ENCODE measurements at places on chromosomes 3 and 15. TPM values are rescaled to one million over a fixed set of nuclear protein-coding genes. Genes with fewer than 3 reads are reported as not detected.
A peak's percentile ranks its signal among the peaks of the same experiment; 100 is the strongest.

The ZNF385D gene
- total RNA-seq, result not detected

The PLSCR2 gene
- not detected for total RNA-seq

The FGD5 gene
- not detected for total RNA-seq

The VILL gene
- total RNA-seq, result 11.8 TPM

The CDCP1 gene
- 7.4 TPM for total RNA-seq

The RTP3 gene
- total RNA-seq, result not detected

The ILDR1 gene
- total RNA-seq, result 0.28 TPM

The MORC1 gene
- total RNA-seq, result not detected

DNA sequence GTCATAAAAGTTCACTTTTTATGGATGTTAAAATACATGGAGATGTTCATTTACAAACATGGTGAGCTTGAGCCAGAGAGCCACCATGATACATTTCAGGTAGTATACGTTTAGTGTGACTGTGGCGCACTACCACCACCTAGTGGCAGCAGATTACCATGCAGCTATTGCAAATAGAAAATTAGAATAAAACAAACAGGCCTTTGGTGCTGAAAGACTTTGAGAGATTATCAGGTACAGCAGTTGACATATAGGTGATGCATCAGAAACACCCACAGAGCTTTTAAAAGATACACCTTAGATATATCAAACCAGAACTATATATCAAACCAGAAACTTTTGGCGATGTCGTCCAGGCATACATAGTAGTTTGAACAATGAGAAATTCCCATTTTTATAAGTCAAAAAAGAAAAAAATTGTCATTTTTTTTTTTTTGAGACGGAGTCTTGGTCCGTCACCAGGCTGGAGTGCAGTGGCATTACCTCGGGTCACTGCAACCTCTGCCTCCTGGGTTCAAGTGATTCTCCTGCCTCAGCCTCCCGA lies 42.0 kb upstream of the ICE2 start:
- DNase-seq, result peak; percentile 65

GRCh38 chr3:124878561-124879336 lies 8.4 kb downstream of the ITGB5 start:
- DNase-seq, result no peak

DNA sequence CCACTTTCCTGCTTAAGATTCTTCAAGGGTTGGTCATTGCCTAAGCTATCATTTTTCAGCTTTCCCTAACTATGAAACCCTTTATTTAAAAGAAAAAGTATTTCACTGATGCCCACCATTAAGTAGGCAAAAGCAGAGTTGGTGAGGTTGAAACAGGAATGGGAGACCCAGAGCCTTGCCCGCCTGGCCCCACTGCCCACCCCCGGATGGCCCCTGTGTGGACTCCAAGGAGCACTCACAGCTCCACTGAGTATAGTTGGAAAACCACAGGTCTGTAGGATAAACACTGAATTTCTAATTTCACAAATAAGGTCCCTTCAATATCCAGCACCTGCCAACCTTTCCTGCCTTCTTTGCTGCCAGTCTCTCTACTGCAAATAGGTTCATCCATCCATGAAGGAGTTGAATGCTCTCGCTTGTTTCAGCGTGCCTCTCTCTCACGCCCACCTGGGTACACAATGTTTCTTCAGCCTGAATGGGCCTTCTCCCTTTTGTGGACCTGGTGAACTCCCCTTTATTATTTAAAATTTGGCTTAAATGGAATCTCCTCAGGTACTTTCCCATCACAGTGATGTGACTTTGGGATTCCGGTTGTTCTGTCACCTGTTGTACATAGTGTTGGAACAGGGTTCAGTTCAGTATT lies 8.7 kb upstream of the ACAP2 start:
- DNase-seq, result no peak

DNA sequence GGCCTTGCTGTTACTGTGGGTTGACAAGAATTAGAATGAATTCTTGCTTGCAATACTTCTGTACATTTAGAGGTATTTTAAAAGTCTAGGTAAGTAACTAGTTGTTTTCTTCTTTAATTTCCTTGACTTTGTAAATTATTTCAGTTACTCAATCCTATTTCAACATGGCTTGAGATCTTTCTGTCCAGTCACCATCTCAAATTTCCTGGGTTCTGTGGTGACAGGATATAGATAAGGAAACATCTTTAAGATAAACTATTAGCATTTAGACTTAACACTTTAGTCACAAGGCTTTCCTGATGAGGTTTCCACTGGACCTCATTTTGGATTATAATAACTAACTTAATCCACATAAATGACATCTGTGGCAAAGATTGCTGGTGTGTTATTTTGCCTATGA lies 195.9 kb upstream of the DPH6 start:
- no peak for DNase-seq

DNA sequence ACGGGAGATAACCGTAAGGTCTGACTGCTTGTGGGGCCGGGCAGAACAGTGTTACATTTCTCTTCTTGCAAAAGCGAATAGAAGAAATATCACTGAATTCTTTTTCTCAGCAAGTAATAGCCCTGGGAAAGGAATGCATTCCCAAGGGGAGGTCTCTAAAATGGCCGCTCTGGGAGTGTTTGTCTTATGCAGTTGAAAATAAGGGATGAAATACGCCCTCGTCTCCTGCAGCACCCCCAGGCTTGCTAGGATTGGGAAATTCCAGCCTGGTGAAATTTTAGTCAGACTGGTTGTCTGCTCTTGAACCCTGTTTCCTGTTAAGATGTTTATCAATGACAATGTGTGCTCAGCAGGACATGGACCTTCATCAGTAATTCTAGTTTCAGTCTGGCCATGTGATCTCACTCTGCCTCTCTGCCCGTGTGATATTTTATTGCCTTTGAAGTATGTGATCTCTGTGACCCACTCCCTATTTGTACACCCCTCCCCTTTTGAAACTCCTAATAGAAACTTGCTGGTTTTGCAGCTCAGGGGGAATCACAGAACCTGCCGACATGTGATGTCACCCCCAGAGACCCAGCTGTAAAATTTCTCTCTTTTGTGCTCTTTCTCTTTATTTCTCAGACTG lies 715.6 kb downstream of the ROBO1 start:
- DNase-seq, result no peak

DNA sequence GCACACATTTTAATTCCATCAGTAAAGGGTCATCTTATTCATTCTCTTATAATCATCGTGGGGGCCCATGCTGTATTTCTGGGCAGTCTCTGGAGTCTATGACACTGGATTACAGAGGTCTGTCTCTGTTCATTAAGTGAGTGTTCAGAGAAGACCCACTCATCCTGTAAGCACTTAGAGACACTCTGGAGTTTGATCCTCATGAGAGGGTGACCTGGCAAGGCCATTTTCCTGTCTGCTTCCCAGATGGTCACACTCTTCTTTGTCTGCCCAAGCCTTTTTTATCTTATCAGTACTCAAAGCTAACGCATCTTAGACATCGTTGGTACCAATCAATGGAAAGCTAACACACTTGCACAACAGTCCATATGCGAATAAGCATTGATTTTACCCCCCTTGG lies 333.1 kb downstream of the RORA start:
- no peak for DNase-seq

GRCh38 chr3:31305340-31305739 lies 227.4 kb upstream of the STT3B start:
- no peak for DNase-seq

DNA sequence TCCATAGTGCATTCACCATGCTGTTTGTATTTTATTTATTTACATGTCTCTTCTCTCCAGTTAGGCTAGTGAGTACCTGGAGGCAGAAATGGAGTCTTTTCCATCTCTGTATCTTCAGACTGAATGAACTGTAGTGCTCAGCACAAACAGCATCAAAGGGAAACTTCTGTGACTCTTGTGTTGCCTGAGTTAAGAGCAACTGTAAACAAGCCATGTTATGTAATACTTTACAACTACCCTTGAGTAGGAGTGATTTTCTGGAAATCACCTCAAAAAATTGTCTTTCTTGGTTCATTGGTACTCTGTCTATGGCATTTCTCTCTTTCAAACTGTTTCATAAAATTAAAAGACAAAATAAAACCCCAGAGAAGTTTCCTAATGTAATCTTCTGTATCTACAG lies 258.3 kb downstream of the CGGBP1 start:
- no peak for DNase-seq

DNA sequence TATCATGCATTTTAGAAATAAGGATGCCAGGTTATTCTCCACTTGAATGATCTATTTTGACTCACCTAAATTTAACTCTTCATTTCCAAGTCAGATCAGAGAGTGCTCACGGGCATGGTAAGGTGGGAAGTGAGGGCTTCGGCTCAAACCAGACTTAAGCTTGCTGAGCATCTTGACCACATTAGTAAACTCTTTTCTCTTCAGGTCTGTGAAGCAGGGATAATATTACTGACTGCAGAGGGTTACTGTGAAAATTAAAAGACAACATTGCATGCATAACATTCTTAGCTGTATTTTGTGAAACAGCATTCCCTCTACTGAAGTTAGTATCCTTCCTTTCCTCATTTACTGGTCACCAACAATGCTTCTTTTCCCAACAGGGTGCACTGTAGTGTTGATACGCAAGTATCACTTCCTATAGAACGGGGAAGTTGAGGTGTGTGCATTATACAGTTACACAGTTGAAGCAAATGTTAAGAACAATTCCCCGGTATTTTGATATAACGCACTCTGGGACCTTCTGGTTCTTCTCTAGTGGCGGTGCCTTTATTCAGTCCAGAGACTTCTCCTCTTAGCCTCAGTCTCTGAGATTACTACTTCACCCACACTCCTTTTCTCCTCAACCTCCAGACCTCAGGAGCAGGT lies 74.1 kb upstream of the MNS1 start:
- DNase-seq, result no peak

DNA sequence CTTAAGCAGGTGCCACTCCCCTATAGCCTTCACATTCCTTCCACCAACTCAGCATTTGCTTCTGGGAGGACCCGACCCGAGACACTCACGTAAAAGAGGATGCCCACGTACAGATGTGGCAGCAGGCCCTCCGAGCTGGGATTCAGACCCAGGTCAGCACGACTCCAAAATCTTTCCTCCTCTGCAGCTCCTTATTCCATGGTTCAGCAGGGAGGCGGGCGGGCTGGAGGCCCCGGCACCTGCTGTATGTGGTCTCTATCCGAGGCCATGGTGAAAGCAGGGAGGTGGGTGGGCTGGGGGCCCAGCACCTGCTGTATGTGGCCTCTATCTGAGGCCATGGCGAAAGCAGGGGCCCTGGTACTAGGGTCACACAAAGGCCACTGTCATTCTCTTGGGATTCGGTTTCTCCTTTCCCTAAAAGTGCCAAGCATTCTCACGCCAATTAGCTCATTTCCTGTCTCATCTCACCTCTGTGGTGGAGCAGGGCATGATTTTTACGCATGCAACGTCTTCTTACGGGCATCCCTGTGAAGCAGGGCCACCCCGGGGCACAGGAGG lies 5.9 kb upstream of the MUC4 start:
- DNase-seq, result no peak

GRCh38 chr3:117399311-117400078 lies 689.9 kb downstream of the TUSC7 start:
- no peak for DNase-seq

- DNase-seq, result no peak
Observed at GRCh38 chr15:88756921-88757320, 46.3 kb upstream of the ACAN start.

GRCh38 chr3:169264711-169265110 lies 398.8 kb downstream of the MECOM start:
- DNase-seq, result no peak

DNA sequence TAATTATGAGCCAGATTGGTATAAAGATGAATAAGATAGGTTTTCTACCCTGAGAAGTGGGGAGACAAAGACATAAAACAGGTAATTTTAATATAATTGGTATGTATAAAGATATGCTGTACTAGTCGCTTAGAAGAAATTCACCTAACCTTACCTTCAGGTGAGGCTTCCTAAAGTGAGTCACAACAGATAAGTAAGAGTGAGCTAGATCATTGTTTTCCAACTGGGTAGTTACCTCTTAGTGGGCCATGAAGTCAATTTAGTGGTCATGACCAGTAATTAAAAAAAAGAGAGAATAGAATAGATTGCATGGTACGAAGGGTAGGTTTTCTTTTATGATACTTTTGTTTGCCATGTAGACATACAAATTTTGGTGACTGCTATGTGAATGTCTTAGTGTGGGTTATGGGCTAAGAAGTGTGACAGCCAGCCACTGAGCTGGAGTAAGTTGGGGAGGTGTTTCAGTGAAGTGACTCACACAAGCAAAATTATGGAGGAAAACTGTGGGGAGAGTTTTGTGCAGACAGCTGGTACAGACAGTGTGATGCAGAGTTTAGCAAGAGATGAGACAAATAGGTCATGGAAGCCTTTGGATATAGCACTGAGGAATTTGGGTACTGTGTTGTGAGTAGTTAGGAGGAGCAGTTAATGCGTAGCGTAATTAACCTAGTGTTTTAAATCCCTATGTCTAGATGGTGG lies 8.2 kb downstream of the TRNT1 start:
- DNase-seq, result no peak

DNA sequence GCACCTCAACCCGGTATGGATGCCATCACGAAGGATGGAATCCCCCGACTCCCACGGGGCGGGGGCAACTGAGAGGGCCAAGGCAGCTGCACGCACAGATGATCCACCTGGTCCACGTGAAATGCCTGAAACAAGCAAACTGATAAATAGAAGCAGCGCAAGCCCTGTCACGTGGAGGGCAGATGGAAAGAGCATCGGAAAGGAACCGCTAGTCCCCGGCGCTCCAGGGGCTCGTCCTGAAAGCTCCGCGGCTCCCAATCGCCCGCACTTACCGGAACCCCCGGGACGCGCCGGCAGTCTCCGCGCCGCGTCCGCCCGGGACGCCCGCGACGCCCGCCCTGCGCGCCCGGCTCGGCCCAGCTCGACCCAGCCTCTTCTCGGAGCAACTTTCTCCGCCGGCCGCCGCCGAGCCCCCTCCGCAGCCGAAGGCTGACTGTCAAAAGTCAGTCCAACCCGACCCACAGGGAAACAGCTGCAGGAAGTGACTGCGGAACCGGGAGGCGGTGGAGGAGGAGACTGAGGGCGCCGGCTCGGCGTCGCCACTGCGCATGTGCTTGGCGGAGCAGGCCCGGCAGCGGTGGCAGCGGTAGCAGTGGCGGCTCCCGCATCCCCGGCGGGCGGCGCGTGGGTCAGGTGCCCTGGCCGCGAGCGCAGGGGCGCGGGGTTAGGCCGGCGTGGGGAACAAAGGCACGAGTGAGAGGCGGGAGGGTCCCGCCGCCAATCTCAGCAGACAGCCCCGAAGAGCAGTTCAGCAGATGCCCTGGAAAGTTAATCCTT lies at the start of gene ZMAT3:
Gene ZMAT3, minus strand, starts transcription at position 487 of the 777 bp plus-strand sequence. CDS start 4,057 bp downstream, outside the sequence.
- DNase-seq, result peak; percentile 83

DNA sequence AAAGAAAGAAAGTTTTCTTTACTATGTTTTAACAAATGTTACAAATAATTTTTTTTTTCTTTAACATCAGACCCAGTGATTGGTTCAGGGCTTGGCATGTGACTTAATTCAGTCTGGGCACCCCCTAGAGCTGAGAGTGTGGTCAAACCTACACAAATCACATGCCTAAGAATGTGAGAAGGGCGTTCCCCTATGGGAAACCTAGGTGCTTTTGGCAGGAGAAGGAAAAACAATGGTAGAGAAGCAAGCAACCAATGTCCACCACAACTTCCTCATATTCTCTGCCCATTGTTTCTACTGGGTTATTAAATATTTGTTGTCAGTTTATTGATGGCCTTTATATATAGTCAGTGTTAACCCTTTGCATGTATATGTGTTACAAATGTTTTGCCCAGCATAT lies 21.4 kb upstream of the PIAS1 start:
- DNase-seq, result no peak

Measured in activated T-helper 2 cell treated with anti-CD3 and anti-CD28 coated beads, Interferon-gamma antibody, Interleukin-2, Interleukin-4, amounts not matched to agents 10 μg/mL and 5 μg/mL and 100 μg/mL, durations not matched to agents 14 hours and 24 hours and 36 hours (primary cell).